ENCODE measurements at places on chromosomes 3 and 15. TPM values are rescaled to one million over a fixed set of nuclear protein-coding genes. Genes with fewer than 3 reads are reported as not detected.

DCLK3 gene
- 0.34 TPM for polyA plus RNA-seq

MORC1 gene
- polyA plus RNA-seq, result not detected

ACAN gene
- 0.69 TPM for polyA plus RNA-seq

UBL7 gene
- polyA plus RNA-seq, result 91.7 TPM

DNA sequence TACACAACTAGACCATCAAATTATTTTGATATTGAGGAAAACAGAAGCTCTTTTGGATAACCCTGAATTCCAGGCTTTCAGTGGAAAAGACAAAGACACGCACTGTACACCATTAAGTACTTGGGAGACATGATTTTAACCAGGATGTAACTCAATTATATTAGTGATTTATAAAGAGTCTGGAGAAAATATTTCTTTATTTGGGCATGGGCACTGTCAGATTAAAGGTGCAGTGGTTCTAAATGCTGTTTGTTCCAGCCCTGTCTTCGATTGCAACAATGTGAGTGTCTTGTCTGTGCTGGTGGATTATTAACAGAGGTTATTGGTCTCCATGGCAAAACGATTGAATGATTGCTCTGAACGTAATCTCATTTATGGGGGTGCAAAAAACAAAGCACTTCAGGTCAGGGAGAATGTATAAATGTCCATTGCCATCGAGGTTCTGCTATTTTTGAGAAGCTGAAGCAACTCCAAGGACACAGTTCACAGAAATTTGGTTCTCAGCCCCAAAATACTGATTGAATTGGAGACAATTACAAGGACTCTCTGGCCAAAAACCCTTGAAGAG, at the start of gene TM4SF4:
TM4SF4 (plus strand) TSS at position 448 of the 568 bp plus-strand sequence. CDS start 181 bp downstream, outside the sequence.
- no peak for DNase-seq

DNA sequence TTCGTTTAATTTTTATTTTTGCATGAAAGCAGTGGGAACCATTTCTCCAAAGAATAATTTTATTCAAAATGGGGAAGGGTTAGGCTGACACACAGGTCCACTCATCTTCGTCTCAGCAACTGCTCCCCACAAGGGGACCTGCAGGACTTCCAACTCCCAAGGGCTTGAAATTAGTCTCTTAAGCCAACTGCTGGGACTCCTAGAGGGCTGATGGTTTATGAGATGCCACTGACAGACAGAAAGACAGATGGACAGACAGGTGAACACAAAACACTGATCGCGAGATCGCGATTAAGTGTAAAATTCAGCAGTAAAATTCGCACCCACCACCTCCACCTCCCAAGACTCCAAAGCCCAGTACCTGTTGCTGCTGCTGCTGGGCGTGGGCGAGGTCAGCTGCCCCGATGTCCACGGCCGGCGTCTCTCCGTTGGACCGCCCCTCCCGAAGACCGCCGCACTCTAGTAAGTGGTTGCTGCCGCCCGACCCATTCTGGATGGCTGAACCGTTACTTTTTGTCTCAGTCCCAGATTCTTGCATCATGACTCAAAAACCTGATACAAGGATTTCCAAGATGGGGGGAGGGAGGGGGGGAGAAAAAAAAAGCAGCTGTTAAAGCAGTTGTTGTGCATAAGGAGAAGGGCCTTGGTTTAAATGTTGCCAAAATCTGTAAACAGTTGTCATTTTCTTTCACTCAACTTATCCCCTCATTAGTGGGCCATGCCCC, 385.5 kb downstream of the FOXP1 start:
- no peak for DNase-seq

DNA sequence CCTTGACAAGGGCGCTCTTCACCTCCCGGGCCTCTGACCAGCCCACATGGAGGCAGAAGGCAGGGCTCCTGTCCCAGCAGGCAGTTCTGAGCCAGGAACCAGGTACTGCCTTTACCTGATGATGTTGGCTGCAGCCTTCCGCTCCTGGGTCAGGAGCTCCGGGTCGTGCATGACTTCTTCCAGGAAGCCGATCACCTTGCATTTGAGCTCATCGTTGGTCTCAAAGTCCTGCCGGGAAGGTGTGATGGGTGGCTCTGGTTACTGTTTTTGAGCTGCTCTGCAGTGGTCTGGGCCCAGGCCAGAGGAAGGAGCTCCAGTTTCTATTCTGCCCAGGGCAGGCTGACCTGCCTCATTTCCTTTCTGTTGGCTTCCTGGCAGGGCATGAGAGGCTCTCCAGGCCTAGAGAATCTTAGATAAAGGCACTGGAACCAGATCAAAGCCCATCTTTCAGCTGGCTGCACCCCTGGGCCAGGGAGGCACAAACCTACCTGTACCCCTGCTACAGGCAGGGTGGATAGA, 53.2 kb upstream of the CTSH start:
- no peak for DNase-seq

GRCh38 chr3:114538211-114538610, 244.4 kb downstream of the TIGIT start:
- DNase-seq, result no peak

- no peak for DNase-seq
Observed at GRCh38 chr3:171825222-171825828, 15.0 kb upstream of the PLD1 start.

GRCh38 chr3:177474652-177475355, 277.5 kb upstream of the TBL1XR1 start:
- no peak for DNase-seq

GRCh38 chr15:39154227-39154638, 426.6 kb upstream of the THBS1 start:
- no peak for DNase-seq

- no peak for DNase-seq
Observed at GRCh38 chr15:47813748-47814384, 96.6 kb downstream of the SEMA6D start.

GRCh38 chr3:29026286-29026685, 254.6 kb upstream of the RBMS3 start:
- no peak for DNase-seq

GRCh38 chr3:140085001-140085400, 150.0 kb downstream of the CLSTN2 start:
- DNase-seq, result no peak

- DNase-seq, result no peak
Observed at GRCh38 chr15:66765478-66766281, 63.6 kb downstream of the SMAD6 start.

- no peak for DNase-seq
Observed at GRCh38 chr3:71752831-71753700, 589 bp upstream of the GPR27 start.

DNA sequence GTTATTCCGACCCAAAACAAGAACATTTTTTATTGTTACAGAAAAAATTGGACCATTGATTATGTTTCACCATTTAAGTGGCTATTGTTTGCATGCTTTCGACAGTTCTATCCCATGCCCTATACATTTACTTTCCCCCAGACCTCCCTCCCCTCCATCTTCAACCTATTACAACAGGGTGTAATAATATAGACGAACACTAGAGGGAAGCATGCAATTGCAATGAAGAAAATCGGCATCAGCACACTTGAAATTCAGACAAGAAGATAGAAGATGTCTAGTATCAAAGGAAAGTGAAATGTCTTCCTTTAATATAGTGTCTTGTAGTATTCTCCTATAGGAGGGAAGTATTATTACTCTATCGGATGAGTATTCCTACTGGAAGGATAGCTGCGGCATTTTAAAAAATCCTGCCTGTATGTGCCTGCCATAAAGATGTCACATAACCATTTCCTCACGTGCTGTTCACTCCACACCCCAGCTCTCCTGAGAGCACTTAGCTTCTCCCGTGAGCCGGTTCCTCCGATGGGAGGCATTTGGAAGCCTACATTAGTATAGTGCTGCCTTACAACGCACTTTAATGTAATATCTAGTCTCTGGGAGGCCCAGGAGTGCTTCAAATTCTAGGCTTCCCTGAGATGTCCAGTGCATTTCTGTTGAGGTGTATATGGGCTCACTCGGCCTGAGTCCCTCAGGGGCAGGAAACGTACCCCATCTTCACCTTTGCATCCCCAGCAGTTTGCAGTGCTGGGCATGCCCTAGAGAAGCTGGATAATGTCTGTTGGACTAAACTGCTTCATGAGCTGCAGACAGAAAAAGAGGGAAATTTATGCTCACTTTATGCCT, 17.8 kb upstream of the ERICH6 start:
- DNase-seq, result no peak

DNA sequence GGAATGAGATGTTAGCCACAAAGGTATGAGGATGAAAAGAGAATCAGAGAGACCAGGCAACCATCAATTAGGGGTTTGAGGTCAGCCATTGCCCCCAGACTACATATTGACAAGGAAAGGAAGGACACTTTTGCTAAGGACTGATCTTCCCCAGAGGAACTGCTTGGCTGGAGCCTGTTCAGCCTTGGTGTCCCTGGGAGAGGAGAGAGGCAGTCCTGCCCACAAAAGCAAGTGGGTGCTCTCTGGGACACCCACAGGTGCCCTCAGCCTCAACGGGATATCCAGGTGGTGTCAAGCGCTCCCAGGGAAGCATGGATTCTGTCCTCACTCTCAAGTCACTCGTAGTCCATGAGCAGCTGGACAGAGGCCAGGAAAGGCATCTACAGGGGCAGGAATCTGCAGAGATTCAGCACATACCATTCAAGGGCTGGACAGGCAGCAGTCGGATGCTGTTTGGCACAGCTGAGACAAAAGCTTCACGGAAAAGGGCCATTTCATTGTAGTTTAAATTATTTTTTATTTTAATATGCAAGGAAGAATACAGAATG, 166.2 kb downstream of the UACA start:
- no peak for DNase-seq

- no peak for DNase-seq
Observed at GRCh38 chr3:107432013-107432515, 54.8 kb downstream of the CCDC54 start.

All from psoas muscle (tissue), 8 donors.